ENCODE measurements at places on chromosomes 6 and 20.

DNA sequence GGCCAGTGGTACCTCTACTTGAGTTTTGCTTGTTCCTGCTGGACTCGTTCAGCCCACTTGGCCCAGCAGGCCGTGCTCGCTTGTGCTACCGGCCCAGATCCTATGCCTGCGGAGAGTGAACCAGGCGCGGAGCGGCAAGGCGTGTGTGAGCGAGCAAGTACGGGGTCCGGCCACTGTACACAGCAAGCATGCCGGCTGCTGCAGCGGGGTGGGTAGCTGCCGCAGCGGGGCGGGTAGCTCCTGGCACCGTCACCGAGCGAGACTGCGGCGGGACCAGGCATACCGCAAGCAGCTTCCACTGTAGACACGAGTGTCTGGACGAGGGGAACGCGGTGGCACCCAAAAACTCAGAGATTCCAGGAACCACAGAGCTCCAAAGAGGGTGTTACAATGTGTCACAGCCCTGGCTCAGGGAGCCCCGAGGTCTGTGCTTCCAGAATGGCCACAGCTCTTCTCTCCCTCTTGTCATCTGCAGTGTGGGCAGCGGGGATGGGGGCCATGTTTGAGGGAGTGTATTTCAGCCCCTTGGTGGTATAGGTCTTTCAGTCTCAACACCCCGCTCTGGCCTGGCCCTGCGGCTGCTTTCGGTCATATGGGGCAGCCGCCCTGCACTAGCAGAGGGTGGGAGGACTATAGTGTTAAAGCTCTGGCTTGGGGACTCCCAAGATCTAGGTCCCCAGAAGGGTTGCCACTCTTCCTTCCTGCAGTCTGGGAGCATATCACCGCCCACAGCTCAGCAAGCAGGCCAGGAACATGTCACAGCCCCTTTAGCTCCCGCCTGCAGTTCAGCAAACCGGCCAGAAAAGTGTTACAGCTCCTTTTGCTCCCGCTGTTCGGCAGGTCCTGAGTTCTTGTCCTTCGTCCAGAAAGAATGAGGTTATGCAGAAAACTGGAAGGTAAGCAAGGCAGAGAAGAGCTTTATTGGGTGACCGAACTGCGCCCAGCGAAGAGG is 6.1 kb upstream of the RWDD1 start:
- DNase-seq: no peak

DNA sequence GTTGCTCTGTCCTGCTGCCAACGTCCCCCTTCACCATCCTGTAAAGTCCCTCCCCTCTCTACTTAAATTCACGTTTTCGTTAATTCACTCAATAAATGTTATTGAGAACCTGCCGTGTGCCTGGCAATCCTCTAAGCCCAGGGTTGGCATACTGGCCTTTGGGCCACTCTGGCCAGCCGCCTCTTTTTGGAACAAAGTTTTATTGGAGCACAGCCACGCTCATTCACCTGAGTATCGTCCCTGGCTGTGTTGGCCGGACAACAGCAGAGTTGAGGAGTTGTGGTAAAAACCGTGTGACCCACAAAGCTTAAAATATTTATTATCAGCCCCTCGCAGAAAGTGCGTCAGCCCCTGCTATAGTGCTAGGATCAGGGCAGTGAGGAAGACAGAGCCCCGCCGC is 54.7 kb upstream of the TMEM181 start:
- DNase-seq: no peak

- no peak for DNase-seq
These were observed 5.0 kb downstream of the GFRA4 start for GRCh38 chr20:3658019-3658715.

DNA sequence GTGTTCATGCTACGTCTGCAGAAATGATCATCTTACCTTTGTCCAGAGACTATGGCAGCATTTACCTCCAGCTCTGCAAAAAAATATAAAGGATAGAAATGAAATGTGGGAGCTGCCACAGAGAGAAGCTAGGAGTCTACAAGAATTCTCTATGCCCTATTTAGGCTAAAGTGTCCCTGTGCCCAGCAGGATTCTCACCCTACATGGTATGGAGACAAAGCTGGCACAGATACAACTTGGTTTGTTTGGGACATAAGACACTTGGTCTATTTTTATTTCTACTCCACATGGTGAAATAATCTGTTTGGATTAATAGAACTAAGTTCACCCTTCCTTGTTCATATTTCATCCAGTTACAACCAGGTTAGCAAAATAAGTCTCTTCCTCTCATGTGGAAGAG is 28.4 kb downstream of the TP53INP2 start:
- DNase-seq: no peak

- no peak for DNase-seq
These were observed 241.8 kb downstream of the CD109 start for GRCh38 chr6:73937805-73938204.

- DNase-seq: no peak
These were observed 21.3 kb upstream of the SCGN start for GRCh38 chr6:25630508-25631278.

Data from GM18507 (cell line).